ENCODE measurements at places on chromosomes 5 and 9.

DNA sequence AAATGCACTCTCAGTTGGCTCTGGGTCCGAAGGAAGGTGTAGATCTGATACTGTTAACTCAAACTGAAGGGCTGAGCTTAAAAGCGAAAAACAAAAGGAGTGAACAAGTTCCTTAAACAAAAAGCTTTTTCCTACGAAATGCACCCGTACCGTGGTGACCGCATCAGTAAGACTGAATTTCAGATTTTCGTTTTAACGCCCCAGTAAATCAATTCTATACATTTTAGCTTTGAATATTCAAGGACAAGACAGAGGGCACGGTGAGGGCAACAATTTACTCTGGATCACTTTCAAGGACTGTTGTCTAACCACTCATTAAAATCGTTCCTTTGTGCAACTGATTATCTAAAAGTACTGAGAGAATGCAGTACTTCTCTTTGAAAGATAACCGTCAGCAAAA is 1.9 kb downstream of the HOMER1 start:
- no peak for ATAC-seq

DNA sequence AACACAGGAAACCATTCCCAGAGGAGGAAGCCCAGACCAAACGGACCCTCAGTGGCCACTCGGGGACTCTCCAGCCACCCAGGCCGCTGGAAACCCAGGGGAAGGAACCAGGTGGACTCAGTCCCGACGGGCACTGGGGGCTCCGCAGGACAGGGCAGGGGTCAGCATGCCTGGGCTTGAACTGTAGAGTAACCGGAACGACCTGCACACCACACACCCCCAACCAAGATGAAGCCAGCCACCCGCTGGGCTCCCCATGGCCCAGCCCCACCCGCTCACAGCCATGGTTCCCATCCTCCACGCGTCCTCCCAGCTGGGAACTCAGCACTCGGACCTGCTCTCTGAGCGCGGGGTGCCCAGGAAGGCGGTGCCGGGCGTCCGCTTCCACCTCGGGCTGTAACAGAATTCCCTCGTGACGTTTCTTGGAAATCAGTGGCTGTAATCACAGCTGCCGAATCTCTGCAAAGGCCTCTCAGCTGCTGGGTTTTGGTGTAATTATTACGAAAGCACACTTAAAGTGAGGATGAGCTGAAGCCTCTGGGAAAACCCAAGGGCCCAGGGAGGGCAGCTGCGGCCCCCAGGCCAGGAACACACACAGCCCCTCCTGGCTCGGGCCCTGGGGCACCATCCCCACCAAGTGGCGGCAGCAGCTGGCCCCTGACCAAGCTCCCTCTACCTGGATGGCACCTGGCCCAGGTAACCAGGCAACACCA is 13.8 kb downstream of the NACC2 start:
- no peak for ATAC-seq

GRCh38 chr5:110896901-110897300 is 158.1 kb downstream of the SLC25A46 start:
- peak; percentile 70 for ATAC-seq

- no peak for ATAC-seq
These were observed 40.3 kb upstream of the BARHL1 start for GRCh38 chr9:132541870-132542830.

DNA sequence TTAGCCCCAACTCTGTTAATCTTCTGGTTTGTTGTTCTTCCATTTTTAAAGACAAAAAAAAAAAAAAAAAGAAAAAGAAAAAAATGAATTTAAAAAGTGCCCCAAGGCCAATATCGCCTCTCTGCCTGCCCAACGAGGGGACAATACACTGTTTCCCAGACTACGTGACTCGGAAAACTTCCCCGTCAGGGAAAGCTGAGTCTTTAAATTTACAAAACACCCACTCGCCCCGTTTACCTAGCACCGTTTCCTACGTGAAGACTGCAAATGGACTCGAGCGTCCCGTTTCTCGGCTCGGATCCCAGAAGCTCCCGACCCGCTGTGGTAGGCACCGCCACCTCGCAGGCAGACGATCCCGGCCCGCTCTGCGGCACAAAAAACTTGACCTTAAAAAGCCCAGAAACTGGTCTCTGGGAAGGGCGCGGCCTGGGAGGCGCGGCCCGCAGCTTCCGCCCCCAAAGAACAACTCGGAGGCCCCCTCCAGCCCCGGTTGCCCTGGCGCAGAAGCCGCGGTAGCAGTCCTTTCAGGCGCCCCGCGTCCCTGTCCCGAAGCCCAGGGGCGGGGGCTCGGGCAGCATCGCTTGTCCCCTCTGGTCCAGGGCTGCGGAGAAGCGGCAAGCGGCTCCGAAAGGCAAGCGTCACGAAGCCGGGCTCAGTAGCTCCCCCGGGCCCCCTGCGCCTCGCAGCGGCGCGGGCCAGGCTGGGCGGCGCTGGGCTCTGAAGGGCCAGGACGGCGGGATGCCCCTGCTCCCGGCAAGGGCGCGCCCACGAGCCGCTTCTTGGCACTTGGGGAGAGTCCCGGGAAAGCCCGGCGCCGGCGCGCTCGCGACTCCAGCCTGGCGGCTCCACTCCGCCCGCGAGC is at the start of gene GCNT4:
TSS of gene GCNT4 (minus strand) at position 367 of the 862 bp plus-strand sequence. CDS start 22,521 bp downstream, outside the sequence.
- ATAC-seq: peak; percentile 53

DNA sequence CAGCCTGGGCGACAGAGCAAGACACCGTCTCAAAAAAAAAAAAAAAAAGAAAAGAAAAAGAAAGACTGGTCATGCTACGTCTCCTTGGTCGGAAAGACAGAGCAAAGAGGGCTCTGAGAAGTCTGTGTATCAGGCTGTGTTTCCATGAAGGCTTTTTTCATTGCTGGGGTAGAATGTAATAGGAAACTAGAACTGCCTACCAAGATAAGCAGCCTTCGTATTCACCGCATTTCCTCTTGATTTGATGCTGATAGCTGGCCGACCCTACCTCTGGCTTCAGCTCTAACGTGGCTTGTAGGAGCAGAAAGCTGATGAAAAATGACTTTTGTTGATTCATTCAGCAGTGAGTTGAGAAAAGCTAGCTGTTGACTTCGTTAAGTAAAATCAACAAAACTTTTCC is 17.4 kb downstream of the SLC1A3 start:
- no peak for ATAC-seq
